Femur (tissue), 1 donor: ENCODE measurements at places on chromosomes 7 and 10.

DNA sequence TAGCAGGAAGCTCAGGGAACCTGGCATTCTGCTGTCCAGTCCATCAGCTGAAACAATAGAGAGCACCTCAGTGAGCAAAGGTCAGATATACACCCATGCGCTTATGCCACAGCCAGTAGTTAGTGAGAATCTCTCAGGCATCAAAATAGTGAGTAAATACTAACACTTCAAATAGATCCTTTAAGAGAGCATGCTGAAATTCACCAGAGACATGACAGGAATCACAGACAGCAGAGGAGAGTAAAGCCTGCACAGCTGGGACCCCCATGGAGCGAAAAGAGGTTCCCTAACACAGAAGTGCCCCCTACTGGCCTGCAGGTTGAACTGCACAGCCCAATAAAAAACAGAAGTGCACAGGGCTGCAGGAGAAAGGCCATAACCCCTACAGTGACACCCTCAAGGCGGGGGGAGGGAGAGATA lies 57.6 kb upstream of the ANTXRL start:
- DNase-seq, result peak; percentile 15

- DNase-seq, result peak; percentile 87
These were observed 16.8 kb downstream of the TRIM8 start for GRCh38 chr10:102660888-102661657.

- no peak for DNase-seq
These were observed 27.2 kb downstream of the HIPK2 start for GRCh38 chr7:139750459-139751095.

GRCh38 chr7:69674701-69675182 lies 76.5 kb downstream of the AUTS2 start:
- no peak for DNase-seq

DNA sequence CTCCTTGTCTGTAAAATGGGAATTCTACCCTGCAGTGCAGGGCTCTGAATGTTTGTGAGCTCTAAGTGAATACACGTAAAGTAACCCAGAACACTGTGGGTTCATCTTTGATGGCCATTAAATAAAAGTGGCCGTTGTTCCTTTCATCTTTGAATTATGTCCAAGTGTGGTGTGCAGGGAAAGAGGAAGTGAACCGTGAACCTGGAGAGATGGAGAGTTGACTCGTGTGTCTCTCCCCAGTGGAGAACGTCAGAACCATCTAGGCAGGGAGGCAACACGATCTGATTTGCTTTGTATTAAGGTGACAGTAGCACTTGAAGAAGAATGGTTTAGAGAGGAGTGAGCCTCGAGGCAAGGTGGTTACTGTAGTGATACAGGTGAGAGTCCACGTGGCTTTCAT lies 93.5 kb upstream of the GJD4 start:
- DNase-seq, result no peak

- no peak for DNase-seq
These were observed 8.9 kb upstream of the VSTM4 start for GRCh38 chr10:49123981-49124950.

GRCh38 chr10:108443636-108444035 lies 1279.1 kb upstream of the SORCS1 start:
- no peak for DNase-seq

DNA sequence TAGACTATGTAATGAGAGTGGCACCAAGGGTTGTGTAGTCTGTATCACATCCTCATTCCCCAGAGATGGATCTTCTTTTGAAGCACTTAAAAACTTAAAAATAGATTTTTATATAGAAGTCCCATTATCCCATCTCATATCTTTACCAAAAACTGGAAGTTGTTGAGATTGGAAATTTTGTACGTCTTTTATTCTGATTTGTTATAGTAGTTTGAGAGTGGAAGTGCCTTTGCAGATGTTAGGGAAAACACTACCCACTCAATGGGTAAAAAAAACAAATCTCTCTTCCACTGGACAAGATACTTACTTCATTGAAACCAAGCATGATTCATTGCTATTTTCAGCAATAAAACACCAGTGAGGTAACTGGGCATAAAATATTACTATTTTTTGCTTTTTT lies 184.4 kb downstream of the MACC1 start:
- DNase-seq, result no peak

DNA sequence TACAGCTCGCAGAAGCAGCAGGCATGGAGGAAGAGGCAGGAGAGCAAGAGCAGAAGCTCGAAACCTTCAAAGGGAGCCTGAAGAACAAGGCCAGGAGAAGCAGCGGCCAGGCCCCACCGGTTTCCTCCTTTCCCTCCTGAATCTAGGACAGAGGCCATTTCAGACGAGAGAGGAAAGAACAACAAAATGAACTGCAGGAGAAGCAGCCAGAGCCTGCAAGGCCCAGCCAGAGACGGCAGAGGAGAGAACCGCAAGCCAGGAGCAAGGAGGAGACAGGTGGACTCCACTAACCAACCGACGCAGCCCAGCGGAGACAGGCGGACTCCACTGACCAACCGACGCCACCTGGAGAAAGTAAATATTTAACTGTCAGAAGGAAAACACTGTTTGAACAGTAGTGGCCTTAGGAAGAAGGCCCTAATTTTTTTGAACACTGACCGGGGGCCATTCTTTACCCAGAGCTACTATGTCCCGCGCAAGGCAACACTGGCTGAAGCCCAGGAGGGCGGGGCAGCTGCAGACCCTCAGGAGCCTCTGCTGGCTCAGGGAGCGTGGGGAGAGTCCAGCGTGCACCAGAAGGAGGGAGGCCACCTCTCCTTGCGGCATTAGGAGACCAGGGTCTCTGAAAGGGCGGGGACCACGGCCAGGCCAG lies 559.2 kb downstream of the PTPRN2 start:
- peak; percentile 13 for DNase-seq

DNA sequence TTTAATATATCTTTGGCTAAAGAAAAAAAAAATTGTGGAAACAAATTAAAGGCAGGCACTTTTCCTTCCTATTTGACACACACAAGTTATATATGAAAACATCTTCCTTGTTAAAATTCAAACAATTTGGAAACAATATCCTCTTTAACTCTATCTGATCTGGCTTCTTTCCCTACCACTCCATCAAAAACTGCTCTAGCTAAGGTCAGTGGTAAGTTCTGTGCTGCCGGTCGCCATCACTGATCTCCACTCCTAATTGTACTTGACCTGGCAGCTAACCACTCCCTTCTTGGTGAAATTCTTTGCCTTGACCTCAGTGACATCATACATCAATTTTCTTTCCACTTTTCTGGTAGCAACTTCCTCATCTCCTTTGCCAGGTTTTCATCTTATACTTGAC lies 47.9 kb upstream of the MRLN start:
- no peak for DNase-seq

GRCh38 chr7:155509725-155510551 lies 36.4 kb downstream of the CNPY1 start:
- DNase-seq, result no peak

GRCh38 chr7:38427279-38427955 lies 154.0 kb upstream of the TARP start:
- no peak for DNase-seq

DNA sequence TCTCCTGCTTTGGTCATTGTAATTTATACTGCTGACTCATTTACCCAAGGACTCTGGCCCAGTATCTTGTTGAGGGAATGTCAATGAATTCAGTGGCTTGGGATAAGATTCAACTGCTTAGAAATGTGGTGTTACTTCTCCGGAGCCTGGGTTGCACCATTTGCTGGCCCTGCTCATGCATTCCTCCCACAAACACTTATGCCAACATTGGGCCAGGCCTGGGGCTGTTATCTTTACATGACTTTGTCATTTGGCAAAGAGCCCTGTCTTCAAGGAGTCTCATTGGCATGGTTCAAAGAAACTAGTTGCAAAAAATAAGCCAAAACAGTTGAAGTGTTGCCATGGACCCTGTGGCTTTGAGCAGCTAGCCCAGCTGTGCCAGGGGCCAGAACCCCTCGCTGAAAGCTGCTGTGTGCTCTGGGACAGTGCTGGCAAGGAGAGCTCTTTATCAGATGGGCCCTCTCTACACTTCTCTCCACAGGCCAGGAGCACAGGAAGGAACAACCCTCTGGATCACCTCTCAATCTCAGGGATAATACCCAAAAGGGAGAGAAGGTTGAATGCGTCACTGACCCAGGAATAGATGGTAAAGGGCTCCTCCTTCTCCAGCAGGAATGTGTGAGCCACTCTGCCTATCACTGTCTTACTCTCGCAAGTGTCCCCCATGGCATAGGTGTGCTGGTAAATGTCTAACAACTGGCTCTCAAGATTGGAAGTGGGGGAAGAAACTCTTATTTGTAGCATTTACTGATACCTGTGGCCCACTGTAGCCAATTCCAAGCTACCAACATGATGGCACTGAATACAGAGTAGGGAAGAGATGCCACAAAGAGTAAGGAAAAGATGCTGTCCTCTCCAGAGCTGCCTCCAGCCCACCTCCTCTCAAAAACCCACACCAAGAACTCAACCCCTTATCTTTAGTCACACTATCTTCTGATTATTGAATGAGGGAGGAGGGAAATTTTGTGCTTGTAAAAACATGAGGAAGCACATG lies 23.5 kb upstream of the PDE1C start:
- no peak for DNase-seq

DNA sequence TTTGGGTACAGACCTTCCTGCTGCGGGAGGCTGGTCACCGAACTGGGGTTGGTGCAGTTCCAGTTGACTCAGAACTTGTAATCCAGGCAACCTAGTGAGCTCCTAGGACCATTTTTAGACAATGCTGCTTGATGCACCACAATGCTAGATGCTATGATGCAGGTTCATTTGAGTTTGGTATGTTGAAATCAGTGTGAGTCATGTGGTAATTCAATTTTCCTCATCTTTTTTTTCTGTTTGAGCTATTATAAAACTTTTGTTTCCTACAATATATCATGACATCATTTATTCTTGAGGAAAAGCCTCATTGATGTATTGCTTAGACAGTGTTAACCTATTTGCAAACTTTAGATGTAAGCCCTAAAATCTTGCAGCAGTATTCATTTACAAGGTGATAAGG lies 40.9 kb upstream of the MTPN start:
- DNase-seq, result no peak

- peak; percentile 71 for DNase-seq
These were observed 44.9 kb downstream of the BAMBI start for GRCh38 chr10:28722065-28722803.
